Mesenteric fat pad (tissue), 1 donor: ENCODE measurements at places on chromosomes 7 and 10.

- DNase-seq, result no peak
Observed at GRCh38 chr10:4373612-4374011, 452.4 kb upstream of the AKR1E2 start.

DNA sequence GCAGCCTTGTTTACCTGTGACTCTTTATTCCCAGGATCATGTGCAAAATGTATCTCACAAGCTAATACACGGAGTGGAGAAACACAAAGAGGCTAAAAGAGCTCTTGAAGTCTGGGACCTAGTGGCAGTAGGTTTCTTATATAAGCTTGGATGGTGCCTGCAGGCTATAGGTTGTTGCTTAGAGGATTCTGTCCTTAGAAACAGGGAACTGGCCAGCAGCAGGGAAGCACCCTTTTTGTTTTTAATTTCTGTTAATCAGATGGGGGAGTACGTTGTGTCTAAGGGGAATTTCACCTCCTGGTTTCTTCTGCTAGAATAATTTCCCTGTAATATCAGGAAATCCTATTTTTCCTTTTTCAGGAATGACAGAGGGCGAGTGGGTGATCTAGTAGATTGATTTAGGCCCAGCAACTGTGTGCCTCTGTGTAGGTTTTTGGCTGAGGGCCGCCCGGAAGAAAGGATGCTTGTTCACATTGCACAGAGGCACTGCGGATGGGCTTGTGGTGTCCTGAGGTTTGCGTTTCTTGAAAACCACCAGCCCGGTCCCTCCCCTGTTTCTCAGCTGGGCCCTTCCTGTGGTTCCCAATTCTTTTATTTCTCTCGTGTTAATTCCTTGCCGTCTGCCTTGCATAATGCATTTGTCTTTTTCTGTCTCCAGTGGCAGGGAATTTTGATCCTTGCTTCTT, 158.0 kb downstream of the CAMK1D start:
- no peak for DNase-seq

DNA sequence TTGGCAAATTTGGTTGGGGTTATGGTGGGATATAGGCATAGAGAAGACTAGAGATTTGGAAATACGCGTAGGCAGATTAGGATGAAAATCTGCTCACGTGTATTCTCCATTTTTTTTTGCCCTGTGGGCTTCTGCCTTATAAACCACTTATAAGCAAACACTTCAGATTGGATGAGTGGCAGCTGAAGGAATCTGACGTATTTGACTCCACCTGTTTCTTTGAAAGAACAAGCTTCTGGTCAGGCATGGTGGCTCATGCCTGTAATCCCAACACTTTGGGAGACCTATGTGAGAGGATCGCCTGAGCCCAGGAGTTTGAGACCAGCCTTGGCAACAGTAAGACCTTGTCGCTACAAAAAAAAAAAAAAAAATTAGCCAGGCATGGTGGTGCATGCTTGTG, 5.1 kb downstream of the STK31 start:
- DNase-seq, result no peak

DNA sequence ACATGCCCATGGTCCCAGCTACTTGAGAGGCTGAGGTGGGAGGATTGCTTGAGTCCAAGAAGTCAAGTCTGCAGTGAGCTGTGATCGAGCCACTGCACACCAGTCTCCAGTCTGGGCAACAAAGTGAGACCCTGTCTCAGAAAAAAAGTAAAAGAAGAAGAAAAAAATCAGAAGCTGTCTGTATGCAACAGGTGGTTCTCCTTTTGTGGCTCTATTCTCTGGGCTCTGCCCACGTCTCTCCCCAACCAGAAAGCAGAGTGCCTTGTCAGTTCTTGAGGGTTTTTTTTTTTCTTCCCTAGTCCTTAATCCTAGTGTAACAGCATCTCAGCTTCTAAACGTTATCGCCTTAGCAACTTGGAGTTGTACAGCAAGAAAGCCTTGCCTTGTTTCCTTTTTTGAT, 89.5 kb downstream of the PRKCQ start:
- no peak for DNase-seq

DNA sequence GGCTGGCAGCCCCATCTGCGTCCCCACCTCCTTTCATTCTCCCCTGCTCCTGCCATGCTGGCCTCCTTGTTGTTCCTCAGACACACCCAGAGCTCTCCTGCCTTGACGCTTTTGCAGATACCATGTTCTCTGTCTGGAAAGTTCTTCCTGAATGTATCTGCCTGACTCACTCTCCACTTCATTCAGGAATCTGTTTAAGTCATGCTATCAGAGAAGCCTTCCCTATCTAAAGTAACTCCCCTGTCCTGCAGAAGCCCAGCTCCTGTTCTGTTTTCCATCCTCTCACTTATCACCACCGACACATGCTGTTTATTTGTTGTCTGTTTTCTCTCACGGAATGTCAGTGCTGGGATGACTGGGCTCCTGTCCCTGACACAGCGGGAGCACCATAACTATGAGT, 82.0 kb downstream of the AFAP1L2 start:
- DNase-seq, result no peak

- no peak for DNase-seq
Observed at GRCh38 chr10:103111031-103111917, 81.8 kb downstream of the NT5C2 start.

GRCh38 chr10:59895629-59896116, 10.7 kb downstream of the CCDC6 start:
- DNase-seq, result no peak

- DNase-seq, result no peak
Observed at GRCh38 chr10:4195213-4195612, 410.2 kb upstream of the KLF6 start.

DNA sequence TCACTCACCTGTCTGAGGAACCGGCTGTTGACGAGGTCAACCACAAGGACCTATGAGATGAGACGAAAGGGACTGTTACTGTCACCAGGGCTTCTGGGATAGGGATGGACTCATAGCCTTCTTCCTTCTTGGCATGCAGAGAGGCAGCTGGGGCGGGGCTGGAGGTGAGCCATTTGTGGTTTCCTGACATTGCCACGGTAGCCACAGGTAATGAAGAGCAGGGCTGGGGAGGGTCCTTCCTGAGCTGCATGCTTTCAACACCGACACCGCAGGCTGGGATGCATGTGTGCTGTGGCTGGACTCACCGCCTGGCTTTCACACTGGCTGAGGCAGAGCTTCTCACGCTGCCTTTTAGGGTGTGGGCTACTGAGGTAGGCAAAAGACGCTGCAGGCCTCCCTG, 46.4 kb upstream of the MKRN1 start:
- DNase-seq, result no peak

- no peak for DNase-seq
Observed at GRCh38 chr10:51733057-51733456, 33.7 kb upstream of the CSTF2T start.

GRCh38 chr7:133349101-133349500, 96.2 kb downstream of the EXOC4 start:
- DNase-seq, result no peak

DNA sequence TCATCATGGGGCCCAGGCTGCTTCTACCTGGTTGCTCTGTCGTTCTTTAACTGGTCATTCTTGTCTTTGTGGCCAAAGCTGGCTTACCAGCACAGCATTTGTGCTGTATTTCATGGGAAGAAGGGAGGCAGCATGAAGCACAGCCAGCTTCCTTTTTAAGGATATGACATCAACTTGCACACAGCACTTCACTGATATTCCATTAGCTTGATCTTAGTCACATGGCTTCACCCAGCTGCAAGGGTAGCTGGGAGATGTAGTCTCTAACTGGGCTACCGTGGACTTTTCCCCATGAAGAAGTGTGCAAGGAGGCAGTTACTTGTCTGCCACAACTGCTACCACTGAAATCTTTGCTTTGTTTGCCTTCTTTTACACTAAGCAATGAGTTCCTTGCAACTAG, 525.2 kb downstream of the LRMDA start:
- no peak for DNase-seq

- no peak for DNase-seq
Observed at GRCh38 chr7:82244947-82245517, 198.5 kb downstream of the CACNA2D1 start.

DNA sequence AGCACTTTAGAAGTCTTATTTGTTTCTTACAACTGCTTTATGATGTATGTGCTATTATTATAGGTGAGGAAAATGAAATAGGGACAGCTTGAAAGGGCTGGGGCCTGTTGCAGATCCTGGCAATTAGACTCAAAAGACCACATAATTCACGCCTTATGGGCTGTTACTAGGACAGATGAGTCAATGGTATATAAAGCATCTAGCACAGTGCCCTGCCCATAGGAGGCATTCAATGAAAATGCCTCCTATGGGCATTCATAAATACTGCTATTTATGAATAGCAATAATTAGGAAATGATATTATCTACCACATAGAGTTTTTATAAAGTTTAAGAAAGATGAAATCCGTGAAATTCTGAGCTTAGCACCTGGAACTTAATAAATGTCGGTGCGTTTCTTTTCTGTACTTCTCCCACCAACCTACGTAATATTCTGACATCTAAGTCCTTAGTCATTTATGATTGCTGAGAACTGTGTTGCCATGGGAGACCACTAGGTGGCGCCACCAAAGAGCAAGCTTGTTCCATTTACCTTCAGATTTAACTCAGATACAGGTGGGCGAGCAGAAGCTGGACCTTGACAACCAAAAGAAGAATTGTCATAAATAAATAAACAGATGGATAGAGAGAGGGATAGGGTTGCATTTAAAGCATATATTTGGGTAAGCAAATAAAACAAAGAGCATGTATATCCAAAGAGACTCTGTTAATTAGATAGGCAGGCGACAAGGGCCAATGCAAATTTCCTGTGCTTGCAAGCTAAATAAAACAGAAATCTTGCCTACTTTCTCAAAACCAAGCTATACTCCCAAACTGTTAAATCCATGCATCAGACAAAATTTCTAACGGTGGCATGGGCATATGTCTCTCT, 699.9 kb downstream of the INHBA start:
- no peak for DNase-seq
